Activated T-helper 1 cell treated with anti-CD3 and anti-CD28 coated beads, Interleukin-2, amount 50 U/mL, for 16 hours (primary cell): ENCODE measurements at places on chromosomes 1 and 21.

DNA sequence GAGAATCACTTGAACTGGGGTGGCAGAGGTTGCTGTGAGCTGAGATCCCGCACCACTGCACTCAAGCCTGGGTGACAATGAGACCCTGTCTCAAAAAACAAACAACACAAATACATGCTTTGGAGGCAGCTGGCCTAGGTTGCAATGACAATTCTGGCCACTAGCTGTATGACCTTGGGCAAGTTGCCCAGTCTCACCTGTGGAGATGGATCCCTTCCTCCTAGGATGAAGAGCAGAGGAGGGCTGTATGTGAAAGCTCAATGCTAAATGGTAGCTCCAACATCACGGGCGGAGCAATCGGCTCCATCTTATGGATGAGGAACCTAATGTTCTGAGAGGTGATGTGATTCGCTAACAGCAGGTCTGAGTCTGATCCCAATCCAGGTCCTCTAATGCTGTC lies 20.6 kb downstream of the ADORA1 start:
- DNase-seq: no peak

DNA sequence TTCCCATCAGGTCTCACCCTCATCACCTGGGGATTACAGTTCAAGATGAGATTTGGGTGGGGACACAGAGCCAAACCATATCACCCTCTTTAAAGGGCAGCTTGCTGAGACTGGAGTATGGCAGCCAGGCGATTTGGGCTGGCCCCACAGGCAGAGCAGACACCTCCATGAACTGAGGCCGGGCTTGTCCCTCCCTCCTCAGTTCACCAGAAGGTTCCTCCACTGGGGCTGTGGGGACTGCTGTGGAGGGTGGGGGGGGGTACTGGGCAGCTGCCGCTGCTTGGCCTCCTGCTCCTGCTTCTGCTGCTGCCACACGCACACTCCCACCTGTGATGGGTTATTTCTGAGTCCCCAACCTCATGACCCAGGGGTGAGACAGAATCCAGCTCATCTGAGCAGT lies 53.9 kb upstream of the PDE9A start:
- DNase-seq: no peak

- DNase-seq: no peak
Observed at GRCh38 chr1:92743221-92743620, 41.7 kb downstream of the EVI5 start.

- DNase-seq: no peak
Observed at GRCh38 chr1:50665413-50665812, 242.2 kb upstream of the DMRTA2 start.

GRCh38 chr1:82185084-82185483 lies 384.4 kb downstream of the ADGRL2 start:
- DNase-seq: no peak

- DNase-seq: no peak
Observed at GRCh38 chr1:25090707-25091422, 141.4 kb downstream of the SYF2 start.

GRCh38 chr1:182113879-182114626 lies 52.5 kb upstream of the ZNF648 start:
- DNase-seq: no peak

- no peak for DNase-seq
Observed at GRCh38 chr1:37480125-37480466, 5.7 kb downstream of the ZC3H12A start.

GRCh38 chr1:78833491-78833890 lies 173.0 kb downstream of the ADGRL4 start:
- DNase-seq: no peak

GRCh38 chr1:16367968-16368890 lies 1.2 kb downstream of the SZRD1 start:
- no peak for DNase-seq

GRCh38 chr1:10495952-10496351 lies 21.2 kb downstream of the PEX14 start:
- DNase-seq: no peak

- no peak for DNase-seq
Observed at GRCh38 chr1:44829506-44830384, 13.3 kb downstream of the PTCH2 start.

DNA sequence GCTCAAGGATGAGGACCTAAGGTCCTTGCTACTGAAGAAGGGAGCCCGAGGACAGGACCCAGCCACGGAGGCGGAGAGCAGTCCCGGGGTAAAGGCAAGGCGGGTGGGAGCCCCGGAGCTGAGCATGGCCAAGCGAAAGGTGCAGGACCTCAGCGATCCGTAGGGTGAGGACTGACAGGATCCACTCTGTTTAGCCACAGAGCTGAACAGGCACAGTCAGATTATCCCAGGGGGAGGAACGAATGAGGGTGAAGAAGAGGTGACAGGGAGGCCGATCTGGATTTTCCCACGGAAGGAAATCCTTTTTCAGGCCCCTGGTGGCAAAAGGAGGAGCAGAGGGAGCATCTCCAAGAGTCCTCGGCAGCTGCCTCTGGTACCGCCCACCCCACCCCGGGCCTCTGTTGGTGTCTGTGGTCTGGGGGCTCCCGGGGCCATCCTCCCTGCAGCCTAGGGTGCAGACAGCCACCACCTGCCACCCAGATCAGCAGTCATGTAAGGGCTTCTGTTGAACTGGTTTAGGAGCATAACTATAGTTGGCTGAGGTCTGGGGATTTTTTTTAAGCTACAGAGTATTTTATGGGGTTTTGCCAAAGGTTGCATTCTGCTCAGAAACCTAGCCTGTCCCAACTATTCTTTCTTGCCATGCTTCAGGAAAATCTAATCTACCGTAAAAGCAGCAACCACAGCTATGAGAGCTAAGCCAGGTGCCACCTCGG lies 32.3 kb upstream of the LBR start:
- DNase-seq: no peak

DNA sequence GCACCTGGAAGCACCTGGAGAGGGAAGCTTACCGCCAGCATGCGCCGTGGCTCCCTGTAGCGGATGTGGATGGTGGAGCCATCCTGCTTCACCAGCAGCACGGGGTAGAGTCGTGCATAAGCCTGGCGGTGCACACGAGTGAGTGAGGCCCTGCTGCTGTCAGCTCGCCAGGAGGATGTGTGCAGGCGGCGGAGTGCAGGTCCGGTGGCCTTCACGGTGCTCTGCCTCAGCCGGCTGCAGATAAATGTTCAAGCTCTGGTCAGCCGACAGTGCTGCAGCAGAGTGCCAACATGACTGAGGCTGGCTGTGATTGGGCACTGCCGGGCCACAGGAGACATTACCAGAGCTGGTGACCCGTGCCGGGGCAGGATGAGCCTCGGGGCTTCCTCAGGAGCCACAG lies 1.5 kb downstream of the MRPL55 start:
- DNase-seq: no peak

DNA sequence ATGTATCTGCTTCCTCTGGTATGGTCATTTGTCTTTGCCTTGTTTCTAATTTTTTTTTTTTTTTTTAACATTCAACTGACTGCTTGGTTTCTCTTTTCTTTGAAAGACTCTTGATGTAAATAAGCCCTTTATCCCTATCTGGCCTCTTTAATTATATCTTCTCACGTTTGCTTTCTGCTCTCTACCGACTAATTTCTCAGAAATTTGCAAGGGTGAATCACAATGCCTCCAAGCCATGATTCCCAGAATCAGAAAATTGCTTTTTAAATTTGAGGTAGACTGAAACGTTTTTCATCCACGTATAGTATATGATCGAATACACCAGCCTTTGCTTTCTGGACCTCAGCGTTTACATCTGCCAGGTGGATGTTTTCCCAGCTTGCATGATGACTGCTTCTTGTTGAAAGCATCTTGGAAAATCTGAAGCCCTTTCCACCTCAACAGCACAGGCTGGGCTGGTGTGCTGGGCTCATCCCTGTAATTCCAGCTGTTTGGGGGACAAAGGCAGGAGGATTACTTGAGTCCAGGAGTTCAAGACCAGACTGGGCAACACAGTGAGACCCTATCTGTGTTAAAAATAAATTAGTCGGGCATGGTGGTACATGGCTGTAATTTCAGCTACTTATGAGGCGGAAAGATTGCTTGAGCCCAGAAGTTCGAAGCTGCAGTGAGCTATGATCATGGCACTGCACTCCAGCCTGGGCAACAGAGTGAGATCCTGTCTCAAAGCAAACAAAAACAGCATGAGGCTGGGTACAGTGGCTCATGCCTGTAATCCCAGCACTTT lies 35.0 kb upstream of the GPR137B start:
- no peak for DNase-seq

- DNase-seq: no peak
Observed at GRCh38 chr1:93608187-93609109, 73.2 kb downstream of the BCAR3 start.

DNA sequence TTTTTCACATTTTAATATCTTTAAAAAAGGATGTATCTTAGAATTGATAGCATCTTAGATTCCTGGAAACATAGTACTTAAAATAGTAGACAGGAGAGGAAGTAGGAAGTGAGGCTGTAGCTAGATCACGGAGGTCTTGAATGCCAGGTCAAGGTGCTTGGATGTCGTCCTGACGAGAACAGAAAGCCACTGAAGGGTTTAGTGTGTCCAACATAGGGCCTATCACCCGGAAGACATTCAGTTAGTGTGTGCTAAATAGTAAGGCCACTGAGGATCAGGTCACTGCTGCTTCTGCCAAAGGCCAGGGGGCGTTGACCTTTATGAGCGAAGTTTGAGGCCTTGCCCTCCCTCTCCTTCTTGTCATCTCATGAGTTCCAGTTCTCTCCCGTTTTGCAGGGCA lies 35.7 kb downstream of the RAB3B start:
- DNase-seq: no peak

- no peak for DNase-seq
Observed at GRCh38 chr21:20040768-20041167, 957.4 kb upstream of the NCAM2 start.

DNA sequence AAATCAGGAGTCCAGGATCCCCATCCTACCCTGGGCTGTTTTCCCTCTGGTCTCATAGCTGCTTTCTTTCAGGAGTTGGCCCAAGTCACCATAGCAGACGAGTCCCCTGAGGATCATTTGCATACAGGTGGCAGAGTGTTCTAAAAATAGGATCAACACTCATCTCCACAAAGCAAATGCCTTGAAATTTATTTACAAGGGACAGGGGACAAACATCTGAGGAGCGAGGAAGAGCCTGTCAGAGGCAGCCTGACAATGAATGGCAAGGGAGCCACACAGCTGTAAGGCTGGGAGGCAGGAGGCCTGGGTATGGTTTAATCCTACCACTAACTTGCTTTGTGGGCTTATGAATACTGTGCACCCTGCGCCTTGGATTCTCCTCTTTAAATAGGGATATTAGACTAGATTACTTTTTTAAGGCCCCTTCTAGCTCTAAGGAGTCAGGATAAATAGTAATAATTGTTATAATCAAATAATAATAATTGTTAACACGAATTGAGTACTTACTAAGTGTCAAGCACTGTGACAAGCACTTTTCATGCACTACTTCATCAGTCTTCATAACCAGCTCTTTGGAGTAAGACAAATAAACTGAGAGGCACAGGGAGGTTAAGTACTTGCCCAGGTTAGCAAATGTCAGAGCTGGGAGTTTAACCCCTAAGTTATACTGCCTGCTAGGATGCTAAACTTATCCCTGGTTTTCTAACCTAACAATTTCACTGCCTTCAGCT lies 34.5 kb downstream of the RAB3B start:
- no peak for DNase-seq

GRCh38 chr1:160537714-160538665 lies 14.9 kb upstream of the SLAMF6 start:
- DNase-seq: no peak

DNA sequence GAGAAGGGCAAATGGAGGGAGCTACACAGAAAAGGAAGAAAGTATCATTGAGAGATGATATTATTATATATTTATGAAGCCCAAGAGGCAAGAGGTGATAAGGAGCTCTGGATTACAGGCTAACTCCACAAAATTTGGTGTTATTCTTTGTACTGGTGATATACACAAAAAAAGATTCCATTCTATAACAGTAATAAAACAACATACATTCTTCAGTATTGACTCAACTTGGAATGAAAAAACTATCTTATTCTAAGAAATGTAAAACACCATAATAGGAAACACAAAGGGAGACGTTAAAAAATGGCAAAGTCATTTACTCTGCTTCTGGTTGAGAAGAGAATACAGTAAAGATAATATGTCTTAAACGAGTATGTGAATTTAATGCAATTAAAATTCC lies 99.4 kb downstream of the TEX35 start:
- DNase-seq: no peak

- no peak for DNase-seq
Observed at GRCh38 chr1:154492115-154492514, 9.9 kb upstream of the TDRD10 start.

- no peak for DNase-seq
Observed at GRCh38 chr21:34994766-34995631, 54.1 kb downstream of the RUNX1 start.
